ENCODE measurements at places on chromosomes 13 and 19. TPM values are rescaled to one million over a fixed set of nuclear protein-coding genes. Genes with fewer than 3 reads are reported as not detected.

The GAS6 gene
- total RNA-seq, result 68.5 TPM

The GSX1 gene
- total RNA-seq, result not detected

The OR7C1 gene
- not detected for total RNA-seq

The RDH8 gene
- total RNA-seq, result not detected

The ATP4B gene
- not detected for total RNA-seq

The TMEM190 gene
- total RNA-seq, result 106 TPM

The FLT3LG gene
- 8.9 TPM for total RNA-seq

The ZNF527 gene
- 4.8 TPM for total RNA-seq

The SELENOV gene
- total RNA-seq, result not detected

DNA sequence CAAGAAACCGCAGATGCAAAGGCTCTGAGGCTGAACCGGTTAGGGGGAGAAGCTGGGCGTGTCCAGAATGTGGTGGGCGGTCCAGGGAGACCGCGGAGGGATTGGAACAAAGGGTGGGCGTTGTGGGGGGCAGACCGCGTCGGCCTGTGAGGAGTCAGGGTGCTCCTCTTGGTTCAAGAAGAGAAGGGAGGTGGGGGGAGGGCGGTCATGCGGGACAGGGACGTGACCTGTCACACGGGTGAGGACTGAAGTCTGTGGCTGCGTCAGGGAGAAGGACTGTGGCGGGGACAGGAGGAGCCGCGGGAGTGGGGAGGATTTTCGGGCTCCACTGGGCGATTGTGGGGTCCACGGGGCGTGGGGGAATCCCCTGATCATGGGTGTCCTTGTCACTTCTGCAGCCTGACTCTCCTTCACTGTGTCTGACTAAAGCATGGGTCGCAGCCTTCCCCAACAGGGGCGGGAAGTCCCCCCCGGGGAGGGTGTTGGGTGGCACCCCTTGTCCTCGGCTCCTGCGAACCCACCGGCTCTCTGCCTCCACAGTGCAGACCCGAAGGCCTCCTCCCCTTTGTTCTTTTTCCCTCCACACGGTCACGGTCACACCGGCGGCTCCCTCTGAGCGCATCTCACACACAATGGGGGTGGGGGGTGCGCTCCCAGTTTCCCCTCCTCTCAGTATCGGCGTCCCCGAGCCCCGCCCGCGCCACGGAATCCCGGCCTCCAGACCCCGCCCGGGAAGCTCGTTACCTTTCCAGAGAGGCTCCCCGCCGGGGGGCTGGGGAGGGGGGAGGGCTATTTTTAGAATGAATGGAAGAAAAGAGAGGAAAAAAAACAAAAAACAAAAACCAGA is 16.4 kb upstream of the KCNN1 start:
- no peak overlapping the region for H3K4me3 ChIP-seq
- H3K4me1 ChIP-seq, result peaks cover 42% of the 10 kb centered on the region
- H3K36me3 ChIP-seq, result no peaks in the 10 kb centered on the region

DNA sequence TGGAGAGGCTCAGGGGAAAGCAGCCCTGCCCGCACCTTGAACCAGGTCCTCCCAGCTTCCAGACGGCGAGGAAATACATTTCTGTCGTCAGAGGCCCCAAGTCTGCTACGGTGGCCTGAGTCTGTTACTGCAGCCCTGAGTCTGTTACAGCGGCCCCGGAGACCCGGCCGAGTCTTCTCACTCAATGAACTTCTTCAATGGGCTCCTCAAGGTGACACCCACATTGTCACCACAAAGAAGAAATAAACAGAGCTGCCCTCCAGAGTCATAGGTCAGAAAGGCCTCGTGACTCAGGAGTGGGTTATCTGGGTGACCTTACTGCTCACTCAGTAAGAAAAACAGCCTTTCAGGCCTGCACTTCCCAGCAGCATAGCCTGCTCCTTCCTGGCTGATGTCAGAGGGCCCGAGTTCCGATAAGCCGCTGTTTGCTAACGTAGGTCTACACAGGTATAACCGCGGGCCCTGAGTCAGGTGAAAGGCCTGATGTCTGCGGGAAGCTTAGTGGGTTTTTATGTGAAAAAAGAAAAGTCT is 66.9 kb upstream of the TM9SF2 start:
- peaks cover under 1% of the 10 kb centered on the region for H3K27me3 ChIP-seq
- H3K4me3 ChIP-seq, result no peak overlapping the region
- no peak overlapping the region for H3K27ac ChIP-seq
- DNase-seq, result no peak
- H3K4me1 ChIP-seq, result no peaks in the 10 kb centered on the region

DNA sequence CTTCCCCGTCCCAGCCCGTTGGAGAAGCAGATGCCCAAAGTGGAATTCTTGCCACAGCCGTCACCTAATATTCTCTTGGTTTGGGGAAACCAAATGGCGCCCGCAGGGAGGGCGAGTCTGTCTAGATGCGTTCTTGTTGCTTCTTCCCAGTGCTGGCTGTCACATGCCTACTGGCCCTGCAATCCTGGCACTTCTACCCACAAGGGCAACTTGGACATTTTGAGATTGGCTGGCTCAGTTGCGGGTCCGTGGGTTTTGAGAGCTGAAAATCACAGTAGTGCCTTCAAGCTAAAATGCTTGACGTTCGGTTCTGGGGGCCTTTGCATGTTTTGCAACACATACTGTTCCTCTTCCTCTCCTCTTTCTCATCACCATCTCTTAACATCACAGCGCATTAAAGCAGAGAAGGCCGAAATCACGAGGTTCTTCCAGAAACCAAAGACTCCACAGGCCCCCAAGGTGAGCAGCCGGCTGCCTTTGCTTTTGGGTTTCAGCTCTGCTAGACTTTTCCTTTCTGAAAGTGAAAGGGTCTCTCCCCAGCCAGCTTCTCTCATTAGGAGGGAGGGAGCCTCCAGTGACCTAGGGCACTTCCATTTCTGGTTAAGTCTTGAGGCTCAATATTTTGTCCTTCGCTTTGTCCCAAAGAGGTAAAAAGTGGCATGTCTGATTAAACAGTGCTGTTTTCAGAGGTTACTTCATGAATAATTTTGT is 21.1 kb downstream of the CHAF1A start:
- H3K27ac ChIP-seq, result no peak overlapping the region
- H3K4me3 ChIP-seq, result no peak overlapping the region
- H3K4me1 ChIP-seq, result no peaks in the 10 kb centered on the region

GRCh38 chr19:31266731-31267130 is 82.5 kb downstream of the TSHZ3 start:
- H3K36me3 ChIP-seq, result no peaks in the 10 kb centered on the region
- no peaks in the 10 kb centered on the region for H3K4me1 ChIP-seq
- H3K27me3 ChIP-seq, result no peaks in the 10 kb centered on the region
- no peak overlapping the region for H3K4me3 ChIP-seq

DNA sequence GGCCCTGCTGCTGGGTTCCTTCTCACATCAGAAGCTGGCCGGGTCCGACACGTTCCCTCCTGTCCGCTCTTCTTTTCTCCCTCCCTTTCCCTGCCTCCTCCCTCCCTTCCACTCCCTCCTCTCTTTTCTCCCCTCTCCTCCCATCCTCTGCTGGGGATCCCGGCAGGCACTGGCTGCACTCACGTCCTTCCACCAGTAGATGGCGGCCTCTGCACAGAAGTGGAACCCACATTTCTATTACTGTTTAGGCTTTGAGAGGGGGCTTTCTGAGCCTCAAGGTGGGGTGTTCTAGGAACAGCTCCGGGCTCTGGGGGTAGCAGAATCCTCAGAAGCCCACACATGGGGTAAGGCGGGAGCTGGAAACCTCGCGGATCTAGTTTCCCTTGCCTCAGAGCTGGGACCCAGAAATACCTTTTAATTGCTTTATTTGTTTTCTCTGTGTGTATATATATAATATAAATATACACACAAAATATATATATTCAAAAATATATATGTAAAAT is 294.2 kb downstream of the ZNF536 start:
- no peak overlapping the region for H3K27ac ChIP-seq
- H3K4me3 ChIP-seq, result no peak overlapping the region
- no peaks in the 10 kb centered on the region for H3K27me3 ChIP-seq
- no peaks in the 10 kb centered on the region for H3K36me3 ChIP-seq

GRCh38 chr13:23988546-23989122 is 91.3 kb upstream of the C1QTNF9B start:
- H3K36me3 ChIP-seq, result no peaks in the 10 kb centered on the region
- H3K4me1 ChIP-seq, result peaks cover 9% of the 10 kb centered on the region
- no peaks in the 10 kb centered on the region for H3K27me3 ChIP-seq
- no peak overlapping the region for H3K27ac ChIP-seq

DNA sequence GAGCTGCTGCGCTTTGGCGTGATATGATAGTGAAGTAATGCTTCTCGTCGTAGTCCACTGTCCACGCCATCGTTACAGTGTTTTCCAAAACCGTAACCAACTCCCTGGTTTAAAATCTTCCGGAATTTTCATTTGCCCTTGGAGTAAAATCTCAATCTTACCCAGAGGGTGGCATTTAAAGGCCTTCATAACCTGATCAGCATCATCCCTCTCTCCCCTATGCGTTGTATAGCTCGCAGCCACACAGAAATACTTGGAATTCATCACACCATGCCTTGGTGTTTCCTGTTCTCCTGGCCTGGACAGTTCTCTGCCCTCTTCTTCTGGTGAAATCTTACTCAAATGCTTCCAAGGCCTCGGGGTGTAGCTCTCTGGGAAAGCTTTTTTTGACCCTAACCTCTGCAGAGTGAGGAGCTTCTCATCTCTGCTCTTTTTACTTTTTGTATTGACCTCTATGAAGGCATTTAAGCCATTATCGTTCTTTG is 839 bp downstream of the MPHOSPH8 start:
- H3K27me3 ChIP-seq, result no peaks in the 10 kb centered on the region
- peaks cover 4% of the 10 kb centered on the region for H3K4me1 ChIP-seq
- H3K27ac ChIP-seq, result peak overlapping the region; percentile 85
- DNase-seq, result peak; percentile 49

GRCh38 chr19:48248081-48248833 is 7.5 kb downstream of the CARD8 start:
- H3K4me1 ChIP-seq, result no peaks in the 10 kb centered on the region
- H3K36me3 ChIP-seq, result peaks cover 4% of the 10 kb centered on the region
- no peaks in the 10 kb centered on the region for H3K27me3 ChIP-seq
- DNase-seq, result no peak
- H3K4me3 ChIP-seq, result no peak overlapping the region

GRCh38 chr13:53038993-53039392 is 10.4 kb downstream of the OLFM4 start:
- no peak overlapping the region for H3K4me3 ChIP-seq
- H3K4me1 ChIP-seq, result no peaks in the 10 kb centered on the region
- no peaks in the 10 kb centered on the region for H3K27me3 ChIP-seq
- H3K27ac ChIP-seq, result no peak overlapping the region

GRCh38 chr19:4575267-4576015 is 16.0 kb upstream of the SEMA6B start:
- no peaks in the 10 kb centered on the region for H3K4me1 ChIP-seq
- peak; percentile 69 for DNase-seq
- H3K4me3 ChIP-seq, result no peak overlapping the region
- peak overlapping the region; percentile 72 for H3K27ac ChIP-seq
- peaks cover 3% of the 10 kb centered on the region for H3K27me3 ChIP-seq
- no peaks in the 10 kb centered on the region for H3K36me3 ChIP-seq

DNA sequence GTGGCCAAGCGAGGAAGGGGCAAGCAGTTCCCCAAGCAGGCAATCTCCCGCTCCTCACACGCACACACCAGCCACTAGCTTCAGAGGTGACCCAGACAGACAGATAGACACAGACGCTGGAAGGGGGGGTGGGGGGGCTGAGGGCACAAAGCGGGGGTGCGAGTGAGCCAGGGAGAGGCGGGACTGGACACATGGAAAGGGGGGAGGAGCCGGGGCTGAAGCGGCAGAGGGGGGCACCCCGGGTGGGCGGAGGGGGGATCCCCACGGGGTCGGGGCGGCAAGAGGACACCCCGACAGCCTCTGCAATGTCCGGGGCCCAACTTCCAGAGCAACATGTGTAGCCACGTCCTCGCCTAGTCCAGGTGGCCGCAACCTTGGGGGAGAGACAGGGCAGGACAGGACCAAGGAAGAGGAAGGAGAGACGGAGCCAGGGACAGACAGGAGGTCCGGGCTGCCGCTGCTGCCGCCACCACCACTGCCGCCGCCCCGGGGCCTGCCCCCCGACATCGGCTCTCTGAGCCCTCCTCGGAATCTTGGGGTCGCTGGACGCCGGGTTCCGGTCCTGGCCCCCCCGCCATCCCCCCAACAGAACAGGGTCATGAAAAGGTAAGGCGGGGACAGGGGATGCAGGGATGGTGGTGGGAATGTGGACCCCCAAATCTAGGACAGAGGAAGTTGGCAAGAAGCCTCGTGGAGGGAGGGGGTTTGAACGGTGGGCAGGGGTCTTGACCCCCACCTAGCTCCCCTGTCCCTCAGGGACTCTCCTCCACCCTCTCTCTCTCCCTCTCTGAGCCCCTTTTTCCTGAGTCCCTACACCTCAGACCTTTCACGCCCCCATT is 1.1 kb downstream of the GRIN2D start:
- no peak for DNase-seq
- no peaks in the 10 kb centered on the region for H3K4me1 ChIP-seq
- H3K4me3 ChIP-seq, result no peak overlapping the region
- no peaks in the 10 kb centered on the region for H3K27me3 ChIP-seq

DNA sequence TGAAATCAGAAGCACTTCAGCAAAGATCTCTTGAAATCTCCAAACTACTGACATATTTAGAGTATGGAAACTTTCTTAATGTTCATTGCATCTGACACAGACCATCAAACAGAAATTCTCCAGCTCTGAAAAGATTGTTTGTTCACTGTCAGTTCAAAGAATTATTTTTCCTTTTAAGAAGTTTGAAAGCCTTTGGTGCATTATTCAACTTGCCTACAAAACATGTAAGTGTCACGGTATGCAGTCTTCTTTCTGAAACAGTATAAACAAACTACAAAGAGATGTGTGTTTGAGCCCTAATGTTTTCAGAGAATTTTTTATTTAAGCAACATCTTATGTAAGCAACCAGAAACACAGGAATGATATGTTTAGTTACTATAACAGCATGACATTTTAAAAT is 125.4 kb downstream of the FGF14 start:
- H3K4me1 ChIP-seq, result peaks cover 2% of the 10 kb centered on the region
- H3K27me3 ChIP-seq, result no peaks in the 10 kb centered on the region
- peak; percentile 9 for DNase-seq
- H3K4me3 ChIP-seq, result no peak overlapping the region
- no peaks in the 10 kb centered on the region for H3K36me3 ChIP-seq
- H3K27ac ChIP-seq, result no peak overlapping the region

DNA sequence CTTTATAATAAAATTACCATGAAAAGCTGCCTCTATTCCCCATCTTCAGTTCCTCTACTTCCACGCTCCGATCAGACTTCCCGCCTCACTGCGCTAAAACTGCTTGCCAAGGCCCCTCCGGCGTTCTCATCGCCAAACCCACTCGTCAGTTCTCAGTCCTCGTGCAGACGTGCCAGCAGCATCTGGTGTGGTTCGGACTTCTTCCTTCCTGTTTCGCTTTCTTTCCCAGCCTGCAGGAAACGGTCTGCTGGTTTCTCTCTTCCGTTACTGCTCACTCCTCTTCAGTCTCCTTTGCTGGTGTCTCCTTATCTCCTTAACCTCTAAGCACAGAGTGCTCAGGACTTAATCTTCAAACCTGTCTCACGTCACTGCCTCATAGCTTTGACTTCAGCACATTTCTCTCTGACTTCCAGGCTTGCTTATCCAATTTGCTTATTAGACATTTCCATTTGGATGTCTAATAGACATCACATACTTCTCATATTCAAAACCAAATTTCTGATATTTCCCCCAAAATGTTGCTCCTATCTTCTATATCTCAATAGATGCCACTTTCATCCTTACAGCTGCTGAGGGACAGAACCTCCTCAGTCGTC is 40.3 kb downstream of the RCBTB2 start:
- H3K27me3 ChIP-seq, result no peaks in the 10 kb centered on the region
- H3K36me3 ChIP-seq, result no peaks in the 10 kb centered on the region
- no peaks in the 10 kb centered on the region for H3K4me1 ChIP-seq
- H3K27ac ChIP-seq, result peak overlapping the region; percentile 51
- DNase-seq, result peak; percentile 72
- no peak overlapping the region for H3K4me3 ChIP-seq
